ENCODE measurements at places on chromosomes 11 and 22.

GRCh38 chr11:117473481-117474091, 145.9 kb downstream of the CEP164 start:
- no peak for DNase-seq

DNA sequence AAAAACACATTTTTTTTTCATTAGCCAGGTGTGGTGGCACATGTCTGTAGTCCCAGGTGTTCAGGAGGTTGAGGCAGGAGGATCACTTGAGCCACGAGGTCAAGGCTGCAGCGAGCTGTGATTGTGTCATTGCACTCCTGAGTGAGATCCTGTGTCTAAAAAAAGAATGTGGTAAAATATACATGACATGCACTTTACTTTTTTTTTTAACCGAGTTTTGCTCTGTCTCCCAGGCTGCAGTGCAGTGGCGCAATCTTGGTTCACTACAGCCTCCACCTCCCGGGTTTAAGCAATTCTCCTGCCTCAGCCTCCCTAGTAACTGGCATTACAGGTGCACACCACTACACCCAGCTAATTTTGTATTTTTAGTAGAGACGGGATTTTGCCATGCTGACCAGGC, 22.5 kb upstream of the CLDN5 start:
- DNase-seq, result no peak

GRCh38 chr11:85132851-85133585, 494.1 kb downstream of the DLG2 start:
- DNase-seq, result peak; percentile 56

- no peak for DNase-seq
Measured at GRCh38 chr11:1292018-1292643, 17.3 kb downstream of the TOLLIP start.

- DNase-seq, result no peak
Measured at GRCh38 chr11:69839516-69839915, 20.3 kb upstream of the FGF3 start.

DNA sequence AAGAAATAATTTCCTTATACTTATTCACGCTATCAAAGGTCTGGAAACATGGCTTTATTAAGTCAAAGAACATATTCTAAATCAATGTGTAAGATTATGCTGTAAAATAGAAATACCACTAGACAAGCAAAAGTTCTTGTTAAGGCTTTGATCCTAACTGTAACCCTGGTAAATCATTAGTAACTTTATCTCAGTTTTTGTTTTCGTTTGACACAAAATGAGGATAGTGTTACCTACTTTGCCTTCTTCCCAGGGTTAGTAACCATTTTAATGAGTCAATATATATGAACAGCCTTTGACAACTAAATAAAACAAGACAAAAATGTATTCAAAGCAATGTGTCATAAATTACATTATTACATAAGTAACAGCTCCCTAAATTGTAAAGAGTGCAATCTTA, 1336.3 kb downstream of the FAM181B start:
- DNase-seq, result no peak

GRCh38 chr11:78420255-78420764, 2.7 kb upstream of the GAB2 start:
- peak; percentile 59 for DNase-seq

GRCh38 chr11:93646399-93646798, 15.1 kb upstream of the CEP295 start:
- DNase-seq, result no peak

DNA sequence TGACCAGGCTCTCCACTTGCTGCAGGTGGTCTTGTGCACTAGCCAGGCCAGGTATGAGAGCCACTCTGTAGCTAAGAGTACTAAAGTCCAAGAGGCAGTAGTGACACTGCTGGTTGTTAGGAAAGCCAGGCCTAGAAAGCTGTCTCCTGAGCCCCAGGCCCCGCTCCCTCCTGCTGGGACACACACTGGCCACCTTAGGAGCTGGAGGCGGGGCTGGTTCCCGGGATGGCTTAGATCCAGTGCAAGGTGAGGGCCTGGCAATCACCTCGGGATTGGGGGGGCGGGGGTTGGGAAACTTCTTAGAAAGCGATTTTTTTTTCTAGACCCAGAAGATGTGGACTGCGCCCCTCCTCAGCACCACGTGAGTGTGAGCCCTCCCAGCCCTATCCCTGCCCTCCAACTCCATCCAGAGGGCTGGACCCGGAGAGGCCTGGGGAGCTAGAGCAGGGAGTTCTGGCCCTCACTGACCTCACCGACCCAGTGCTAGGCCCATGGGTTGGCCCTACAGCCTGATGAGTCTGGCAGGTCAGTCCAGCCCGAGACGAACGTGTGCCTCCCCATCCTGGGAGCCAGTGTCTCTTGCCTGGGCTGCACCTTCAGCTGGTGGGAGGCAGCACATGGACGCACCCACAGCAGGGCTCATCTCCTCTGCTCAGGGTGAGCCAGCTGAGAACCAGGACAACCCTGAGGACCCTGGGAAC, 18.1 kb downstream of the SLC37A2 start:
- DNase-seq, result no peak

GRCh38 chr11:10797531-10797930, 11.2 kb downstream of the EIF4G2 start:
- DNase-seq, result no peak

GRCh38 chr11:46162700-46163099, 41.4 kb upstream of the PHF21A start:
- no peak for DNase-seq

DNA sequence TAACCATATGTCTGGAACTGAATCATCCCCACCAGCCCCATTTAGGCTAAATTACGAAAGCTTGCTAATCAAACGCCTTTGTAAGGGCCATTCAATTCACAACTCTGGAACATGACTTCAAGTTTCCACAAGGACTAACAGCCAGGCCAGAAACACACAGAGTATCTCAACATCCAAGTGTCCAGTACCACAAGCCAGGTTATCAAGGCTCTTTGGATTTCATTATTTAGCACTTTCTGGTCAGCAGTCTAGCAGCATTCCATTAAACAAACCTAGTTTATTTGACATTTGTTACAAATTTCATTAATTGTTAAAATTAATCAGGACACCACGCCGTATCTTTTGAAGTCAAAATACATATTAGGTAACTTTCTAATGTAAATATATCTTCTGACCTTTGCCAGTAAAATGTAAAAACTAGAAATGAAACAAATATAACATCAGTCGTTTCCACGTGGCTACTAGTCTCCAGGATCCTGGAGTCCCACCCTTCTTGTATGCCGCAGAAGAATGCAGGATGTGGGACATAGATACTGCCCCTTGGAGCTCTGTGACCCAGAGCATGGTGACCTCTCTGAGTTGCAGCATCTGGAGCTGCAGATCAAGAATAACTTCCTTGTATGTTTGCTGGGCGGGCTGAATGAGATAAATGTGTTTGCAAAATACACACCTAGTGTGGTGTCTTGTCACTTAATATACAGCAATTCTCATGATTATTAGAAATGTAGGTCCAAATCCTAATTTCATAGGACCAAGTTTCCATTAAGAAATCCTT, 64.7 kb downstream of the MPPED2 start:
- DNase-seq, result no peak

DNA sequence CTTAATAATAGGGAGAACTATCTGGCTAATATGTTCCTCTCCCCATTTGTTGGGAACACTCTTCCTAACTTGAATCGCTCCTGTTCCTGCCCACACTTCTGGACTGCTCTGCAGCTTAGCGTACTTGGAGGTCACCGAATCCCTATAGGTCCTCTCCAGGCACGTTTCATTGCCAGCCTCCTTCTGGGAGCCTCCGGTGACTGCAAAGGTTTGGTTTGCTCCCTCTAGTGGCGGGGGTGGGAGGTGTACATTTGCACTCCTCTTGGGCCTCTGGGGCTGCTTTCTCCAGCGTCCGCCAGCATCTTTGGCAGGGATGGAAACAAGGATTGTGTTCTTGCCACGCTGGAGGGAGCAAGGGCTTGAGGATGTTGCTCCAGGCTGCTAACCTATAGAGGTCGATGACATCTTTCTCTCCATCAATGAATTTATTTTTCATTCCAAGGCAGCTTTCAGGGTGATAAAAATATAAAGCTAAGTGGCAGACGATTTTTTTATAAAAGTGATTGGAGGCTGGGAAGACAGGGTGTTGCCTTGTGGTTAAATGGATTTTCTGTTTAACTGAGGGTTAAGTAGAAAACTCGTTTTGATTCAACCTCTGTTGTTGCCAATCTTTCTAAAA, 48.7 kb downstream of the TSPAN18 start:
- DNase-seq, result peak; percentile 95

- no peak for DNase-seq
Measured at GRCh38 chr22:36293606-36294292, 40.8 kb downstream of the APOL1 start.

GRCh38 chr11:64876835-64877341, 1.5 kb downstream of the EHD1 start:
- DNase-seq, result no peak

DNA sequence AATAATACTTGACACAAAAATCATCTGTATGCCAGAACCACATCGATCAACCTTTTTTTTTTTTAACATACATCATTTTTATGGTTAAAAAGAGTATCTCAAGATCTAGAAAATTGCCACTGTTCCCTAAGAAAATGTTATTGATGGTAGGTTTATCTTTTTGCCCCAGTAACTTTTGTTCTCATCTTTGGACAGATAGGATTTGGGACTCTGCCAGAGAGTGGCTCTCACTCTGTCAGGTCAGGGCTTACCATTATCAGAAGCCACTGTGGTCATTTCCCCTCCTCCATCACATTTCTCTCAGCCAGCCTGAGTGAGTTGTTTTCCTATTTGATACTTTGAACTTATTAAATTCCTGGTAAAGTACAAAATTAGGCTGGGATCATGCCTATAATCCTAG, 47.9 kb upstream of the YWHAH start:
- no peak for DNase-seq

DNA sequence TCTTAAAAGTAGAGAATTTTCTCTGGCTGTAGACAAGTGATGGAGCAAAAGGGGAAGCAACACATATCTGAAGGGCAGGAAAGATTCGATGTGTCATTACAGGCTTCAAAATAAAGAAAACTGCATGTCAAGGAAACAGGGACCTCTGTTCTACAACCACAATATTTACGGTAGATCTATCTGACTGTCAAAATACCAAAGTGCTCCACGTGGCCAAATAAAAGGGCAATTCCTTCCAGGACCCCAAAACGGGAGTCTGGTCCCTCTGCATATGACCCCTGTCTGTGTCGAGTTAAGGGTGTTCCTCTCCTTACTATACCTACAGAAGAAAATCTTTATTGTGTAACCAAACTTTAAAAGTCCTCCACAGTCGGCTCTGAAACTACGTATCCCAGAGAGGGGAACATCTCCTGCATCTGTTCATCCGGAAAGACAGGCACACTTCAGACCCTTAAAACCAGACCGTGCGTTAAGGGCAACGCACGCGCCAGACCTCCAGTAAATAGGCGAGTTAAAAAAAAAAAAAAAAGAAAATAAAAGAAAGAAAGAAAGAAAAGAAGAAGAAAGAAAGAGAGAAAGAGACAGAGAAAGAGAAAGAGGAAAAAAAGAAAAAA, 756 bp downstream of the CLNS1A start:
- DNase-seq, result peak; percentile 25

- DNase-seq, result no peak
Measured at GRCh38 chr22:45420011-45420410, 6.5 kb downstream of the RIBC2 start.

- DNase-seq, result peak; percentile 68
Measured at GRCh38 chr22:31866918-31867317, 77.4 kb upstream of the YWHAH start.

DNA sequence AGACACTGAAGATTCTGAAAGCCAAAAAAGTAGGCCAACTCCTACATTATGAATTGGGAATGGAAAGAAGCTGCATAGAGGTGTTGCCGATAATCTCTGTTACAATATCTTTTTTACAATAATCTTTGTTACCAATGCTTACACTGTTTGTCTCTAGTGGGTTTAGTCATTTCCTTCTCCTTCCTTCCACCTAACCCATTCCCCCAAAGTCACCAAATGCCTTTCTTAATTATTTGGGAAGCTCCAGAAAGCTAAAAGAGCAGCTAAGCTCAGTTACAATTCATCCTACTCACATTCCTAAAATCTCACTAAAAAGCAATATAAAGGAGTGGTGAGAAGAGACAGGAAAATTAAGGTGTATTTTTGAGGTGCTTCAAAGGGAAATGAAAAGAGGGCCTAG, 313.7 kb downstream of the SWAP70 start:
- no peak for DNase-seq

- DNase-seq, result no peak
Measured at GRCh38 chr11:104467404-104467803, 303.5 kb upstream of the PDGFD start.

DNA sequence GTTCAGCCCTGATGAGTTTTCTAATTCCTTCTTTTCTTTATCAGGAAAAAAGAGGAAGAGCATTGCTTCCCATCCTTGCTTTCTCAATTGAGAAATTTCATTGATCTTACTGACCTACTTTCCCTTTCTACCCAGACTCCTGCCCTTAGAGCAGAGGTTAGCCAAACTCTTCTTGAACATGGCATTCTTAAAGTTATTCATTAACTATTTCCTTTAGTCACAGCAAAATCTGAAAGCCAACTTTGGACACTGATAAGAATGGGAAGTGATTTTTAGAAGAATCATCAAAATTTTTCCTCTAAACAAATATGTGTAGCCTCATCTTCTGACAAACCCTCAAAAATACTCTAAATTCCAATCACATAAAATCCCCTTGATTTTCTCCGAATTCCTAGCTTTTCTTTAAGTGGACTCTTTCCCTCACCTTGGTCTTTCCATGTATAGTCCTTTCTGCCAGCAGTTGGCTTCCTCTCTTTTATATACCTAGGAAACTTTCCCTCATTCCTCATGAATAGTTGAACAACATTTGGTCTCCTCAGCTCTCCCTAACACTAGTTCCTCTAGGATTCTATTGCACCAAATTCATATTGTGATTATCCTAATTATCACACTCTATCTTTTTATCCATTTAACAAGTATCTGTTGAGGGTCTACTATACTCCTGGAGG, 566.7 kb upstream of the CCDC90B start:
- no peak for DNase-seq

DNA sequence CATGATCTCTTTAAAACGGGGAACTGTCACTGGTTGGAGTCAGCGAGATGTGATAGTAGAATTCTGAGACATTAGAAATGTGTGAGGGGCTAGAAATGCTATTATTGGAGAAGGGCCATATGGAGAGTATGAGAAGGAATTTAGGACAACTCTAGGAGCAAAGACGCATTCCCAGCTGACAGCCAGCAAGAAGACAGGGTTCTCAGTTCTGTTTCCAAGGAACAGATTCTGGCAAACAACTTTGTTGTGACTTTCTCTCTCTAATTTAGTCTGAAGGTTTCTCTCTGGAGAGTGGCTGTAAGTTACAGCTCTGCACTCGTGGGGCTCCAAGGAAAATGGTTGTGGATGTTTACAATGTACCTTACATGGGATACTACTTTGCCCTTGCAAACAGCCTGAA, 876.3 kb downstream of the FAM181B start:
- no peak for DNase-seq

- DNase-seq, result no peak
Measured at GRCh38 chr11:68948935-68949334, 31.9 kb downstream of the MRGPRD start.

- DNase-seq, result no peak
Measured at GRCh38 chr11:69361048-69361447, 67.1 kb downstream of the MYEOV start.

DNA sequence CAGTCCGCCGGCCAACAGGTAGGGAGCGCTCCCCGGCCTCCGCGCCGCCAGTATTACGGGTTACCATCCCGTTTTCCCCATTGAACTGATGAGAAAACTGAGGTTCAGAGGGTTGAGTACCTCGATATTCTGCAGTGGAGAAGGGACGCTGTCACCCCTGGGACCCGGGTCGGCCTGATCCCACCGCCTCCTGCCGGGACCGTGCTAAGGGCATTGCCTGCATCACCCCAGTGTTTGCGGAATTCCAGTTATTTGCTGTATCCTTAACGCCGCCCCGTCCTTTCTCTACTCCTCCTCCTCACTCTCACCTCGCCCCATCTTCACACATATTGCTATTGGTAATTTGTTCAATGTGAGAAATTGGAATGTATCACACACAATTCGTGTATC, 370 bp upstream of the A4GALT start:
- DNase-seq, result no peak

Data from NCI-H82 (cell line).